Activated naive CD8-positive, alpha-beta T cell treated with anti-CD3 and anti-CD28 coated beads, Interleukin-2, amount 10 ng/mL, durations not matched to agents 7 days and 5 days (primary cell): ENCODE measurements at places on chromosomes 16 and 17. TPM values are rescaled to one million over a fixed set of nuclear protein-coding genes. Genes with fewer than 3 reads are reported as not detected.

DNA sequence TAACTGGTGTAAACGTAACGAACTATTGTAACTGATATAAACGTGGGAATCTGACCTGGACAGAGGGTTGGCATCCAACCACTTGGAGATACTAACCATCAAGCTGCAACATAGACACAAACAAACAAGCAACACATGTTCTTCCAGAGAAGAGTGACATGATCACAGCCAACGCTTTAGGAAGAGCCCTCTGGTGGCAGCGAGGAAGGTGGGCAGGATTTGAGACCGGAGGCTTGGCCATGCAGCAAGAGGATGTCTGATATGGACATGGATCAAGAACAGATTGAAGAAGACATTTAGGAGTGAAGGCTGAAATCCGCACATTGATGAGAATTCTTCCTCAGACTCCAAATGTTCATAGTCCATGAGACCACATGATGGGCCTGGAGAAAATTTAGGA lies 40.3 kb upstream of the TNRC6A start:
- no peak for DNase-seq

DNA sequence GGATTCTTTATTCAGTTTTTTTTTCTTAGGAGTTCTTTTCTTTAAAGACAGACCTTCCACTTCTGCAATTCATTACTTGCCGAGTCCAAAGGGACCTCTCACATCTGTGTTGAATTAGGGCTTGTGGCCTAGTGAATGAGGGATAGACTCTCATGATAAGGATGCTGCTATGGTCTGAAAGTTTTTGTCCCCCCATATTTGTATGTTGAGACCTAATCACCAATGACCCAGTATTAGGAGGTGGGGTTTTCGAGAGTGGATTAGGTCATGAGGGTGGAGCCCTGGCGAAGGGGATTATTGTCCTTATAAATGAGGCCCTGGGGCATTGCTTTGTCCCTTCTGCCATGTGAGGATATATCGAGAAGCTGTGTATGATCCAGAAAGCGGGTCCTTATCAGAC lies 9.5 kb downstream of the KRT12 start:
- DNase-seq, result no peak

DNA sequence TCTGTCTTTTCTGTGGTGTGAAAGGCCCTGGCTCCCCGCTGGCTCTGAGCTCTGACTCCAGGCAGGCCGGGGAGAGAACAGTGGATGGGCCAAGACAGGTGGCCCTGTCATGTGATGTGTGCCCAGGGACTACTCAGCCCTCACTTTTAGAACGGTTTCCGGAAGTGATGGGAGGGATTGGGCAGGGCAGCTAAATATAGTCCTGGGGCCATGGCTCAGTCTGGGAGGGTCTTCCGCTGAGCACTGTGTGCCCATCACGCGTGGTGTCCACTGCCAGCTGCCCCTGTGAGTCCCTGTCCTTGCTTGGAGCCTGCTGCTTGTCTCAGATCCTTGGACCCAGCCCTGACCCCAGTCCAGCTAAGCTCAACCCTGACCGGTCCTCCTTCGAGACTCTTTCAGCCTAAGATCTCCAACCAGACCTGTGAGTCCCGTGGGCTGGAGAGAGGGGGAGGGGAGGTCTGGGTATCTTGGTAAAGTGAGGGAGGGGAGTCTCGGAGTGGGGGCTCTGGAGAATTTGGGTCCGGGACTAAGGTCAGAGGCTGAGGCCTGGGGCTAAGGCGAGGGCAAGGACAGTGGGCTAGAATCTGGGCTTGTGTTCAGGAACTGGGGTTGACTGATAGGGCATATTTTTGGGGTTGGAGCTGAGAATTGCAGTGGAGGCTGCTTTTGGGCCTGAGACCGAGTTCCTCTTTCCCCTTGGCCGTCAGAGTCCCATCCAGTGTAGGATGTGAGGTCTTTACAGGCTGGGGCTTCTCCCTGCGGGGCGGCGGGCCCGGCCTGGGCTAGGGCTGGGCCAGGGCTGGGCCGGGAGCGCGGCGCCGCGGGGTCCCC lies at the start of gene TRIM72:
Gene TRIM72 (plus strand): TSS at position 243 of the 831 bp plus-strand sequence. CDS start 620 bp downstream, outside the sequence.
- no peak for DNase-seq

DNA sequence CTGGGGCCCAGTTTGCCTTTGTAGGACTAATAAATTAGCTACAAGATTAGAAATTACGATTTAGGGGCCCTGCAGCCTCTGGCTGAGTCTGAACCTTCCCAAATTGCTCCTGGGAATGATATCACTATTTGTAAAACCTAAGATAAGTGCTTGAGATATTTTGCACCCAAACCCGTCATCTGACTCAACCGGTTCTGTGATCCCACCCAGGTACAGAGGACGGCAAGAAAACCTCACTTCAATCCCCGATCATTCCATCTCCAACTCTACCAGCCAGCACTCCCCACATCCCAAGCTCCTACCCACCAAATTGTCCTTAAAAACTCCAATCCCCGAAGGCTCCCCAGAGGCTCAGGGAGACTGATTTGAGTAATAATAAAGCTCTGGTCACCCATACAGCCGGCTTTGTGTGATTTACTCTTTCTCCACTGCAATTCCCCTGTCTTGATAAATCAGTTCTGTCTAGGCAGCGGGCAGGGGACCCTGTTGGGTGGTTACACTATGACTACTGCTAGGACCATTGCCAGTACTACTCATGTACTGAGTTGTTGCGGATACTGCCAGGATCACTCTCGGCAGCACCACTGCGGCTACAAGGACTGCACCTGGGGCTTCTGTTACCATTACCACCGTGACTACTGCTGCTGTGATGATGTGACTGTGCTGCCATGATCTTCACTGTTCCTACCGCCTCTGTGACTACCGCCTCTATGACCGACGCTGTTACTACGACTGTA lies 73.1 kb downstream of the IRF8 start:
- no peak for DNase-seq

DNA sequence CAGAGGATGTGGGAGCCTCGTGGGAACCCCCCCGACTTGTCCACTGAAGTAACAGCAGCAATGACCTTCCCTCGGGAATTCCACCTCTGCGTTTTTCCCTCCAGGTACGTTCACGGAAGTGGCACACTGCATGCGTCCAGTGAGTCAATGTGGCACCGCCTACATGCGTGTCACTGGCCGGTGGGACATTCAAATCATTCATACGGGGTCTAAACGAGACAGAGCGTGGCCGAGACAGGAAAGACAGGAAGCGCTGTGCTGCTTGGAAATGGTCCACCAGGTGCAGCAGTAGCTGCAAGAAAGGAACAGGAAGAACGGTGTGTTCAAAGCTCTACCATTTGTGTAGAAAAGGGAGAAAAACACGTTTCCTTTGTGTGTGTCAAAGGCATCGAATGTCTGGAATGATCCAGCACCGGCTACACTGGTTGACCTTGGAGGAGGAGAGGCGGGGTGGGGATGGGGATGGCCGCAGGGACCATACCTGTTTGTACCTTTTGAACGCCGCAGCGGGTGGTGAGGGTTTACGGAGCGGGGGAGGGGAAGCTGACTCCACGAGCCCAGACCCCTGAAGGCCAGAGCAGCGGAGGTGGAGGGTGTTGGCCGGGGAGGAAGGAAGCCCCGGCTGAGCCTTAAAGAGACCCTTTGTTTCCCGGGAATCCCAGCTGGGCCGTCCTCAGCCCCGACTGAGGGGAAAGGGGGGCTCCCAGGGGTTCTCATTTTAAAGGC lies 1.7 kb upstream of the PGAP6 start:
- peak; percentile 50 for DNase-seq

- DNase-seq, result no peak
Observed at GRCh38 chr16:22352140-22352539, 22.3 kb downstream of the CDR2 start.

DNA sequence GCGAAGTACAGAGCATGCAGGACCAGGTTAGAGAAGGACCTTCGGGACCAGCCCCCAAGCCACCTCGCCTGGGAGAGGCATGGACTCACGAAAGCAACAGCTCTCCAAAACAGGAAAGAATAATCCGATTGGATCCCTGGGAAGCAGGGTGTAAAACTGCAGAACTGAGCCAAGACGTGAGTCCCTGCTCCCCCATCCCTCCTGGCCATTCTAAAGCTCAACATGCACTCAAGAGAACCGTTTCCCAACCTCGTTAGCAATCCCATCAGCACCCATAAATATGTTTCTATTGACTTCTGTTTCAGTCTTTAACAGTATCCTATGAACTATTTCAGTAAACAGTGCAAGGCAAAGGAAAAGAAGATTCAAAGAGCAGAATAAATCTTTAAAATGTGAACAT lies 167.0 kb downstream of the COPRS start:
- DNase-seq, result no peak

DNA sequence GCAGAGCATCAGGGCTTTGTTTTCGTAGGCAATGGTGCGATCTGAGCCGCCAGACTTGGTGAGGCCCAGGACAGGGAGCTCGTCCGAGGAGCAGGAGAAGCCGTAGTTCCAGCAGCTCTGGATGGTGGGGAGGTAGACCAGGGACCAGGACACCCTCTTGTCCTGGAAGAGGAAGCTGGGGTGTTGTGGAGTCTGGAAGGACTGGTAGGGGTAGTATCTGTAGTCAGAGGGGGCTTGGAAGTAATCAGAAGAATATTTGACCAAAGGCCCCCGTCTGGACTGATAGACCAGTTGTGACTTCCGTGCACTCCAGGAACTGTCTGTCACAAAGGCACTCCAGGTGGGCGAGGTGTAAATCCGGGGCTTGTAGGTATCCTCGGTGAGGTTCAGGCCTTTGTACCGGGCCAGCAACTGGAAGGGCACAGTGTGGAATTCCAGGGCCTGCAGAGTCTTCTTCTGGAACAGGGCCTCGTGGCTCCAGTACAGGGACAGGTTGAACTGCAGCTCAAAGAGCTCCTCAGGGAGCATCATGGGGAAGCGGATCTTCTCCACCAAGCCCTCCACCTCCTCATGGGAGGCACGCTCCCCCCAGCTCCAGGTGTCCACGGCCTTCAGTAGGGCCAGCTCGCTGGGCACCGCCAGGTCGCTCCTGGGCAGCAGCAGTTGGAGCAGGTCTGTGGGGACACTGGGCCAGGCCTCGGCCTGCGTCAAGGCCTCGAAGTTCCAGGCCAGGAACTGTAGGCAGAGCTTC lies 7.8 kb downstream of the LGALS3BP start:
- DNase-seq, result no peak

GRCh38 chr16:81273223-81273950 lies 34.9 kb downstream of the BCO1 start:
- DNase-seq, result no peak

- DNase-seq, result no peak
Observed at GRCh38 chr16:70598937-70599503, 47.3 kb upstream of the IL34 start.

DNA sequence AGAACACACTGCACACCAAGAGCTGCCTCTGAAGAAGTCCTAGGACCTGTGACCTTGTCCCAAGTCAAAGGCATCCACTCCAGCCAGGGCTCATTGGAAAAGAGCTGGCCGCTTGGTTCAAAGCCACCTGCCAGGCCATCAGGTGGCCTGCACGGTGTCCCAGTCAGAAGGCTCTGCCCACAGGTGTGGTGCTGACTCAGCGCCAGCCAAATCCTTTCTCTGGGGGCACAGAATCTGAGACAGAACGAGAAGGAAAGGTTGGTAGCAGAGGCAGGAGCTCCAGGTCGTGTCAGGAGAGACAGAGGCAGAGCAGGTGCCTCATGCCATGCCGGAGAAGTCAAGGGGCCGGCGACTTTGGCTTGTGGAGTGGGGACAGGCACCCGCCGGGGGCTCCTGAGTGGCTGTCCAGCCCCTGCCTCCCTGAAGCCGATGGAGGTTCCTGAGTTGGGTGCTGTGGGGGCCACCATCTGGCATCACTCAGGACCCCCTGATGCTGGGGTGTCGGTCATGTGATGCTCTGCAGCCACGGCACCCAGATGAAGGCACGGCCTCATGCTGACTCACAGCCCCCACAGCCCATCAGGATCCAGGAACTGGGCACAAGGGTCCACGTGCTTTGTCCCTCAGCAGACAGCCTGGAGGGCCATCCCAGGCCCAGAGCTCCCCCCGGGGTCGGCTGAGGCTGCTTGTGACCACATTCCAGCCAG lies 128.1 kb upstream of the FOXF1 start:
- no peak for DNase-seq

- DNase-seq, result no peak
Observed at GRCh38 chr17:42212382-42212781, 18.1 kb upstream of the GHDC start.

The SLC5A11 gene
- 0.75 TPM for total RNA-seq

The CTRL gene
- 4.9 TPM for total RNA-seq

The C16orf78 gene
- total RNA-seq, result not detected

The NT5M gene
- total RNA-seq, result 10.2 TPM

The CCDC40 gene
- 1.3 TPM for total RNA-seq

The CTRB2 gene
- total RNA-seq, result not detected

The SYNGR3 gene
- 2.2 TPM for total RNA-seq

The SNAI3 gene
- 14.4 TPM for total RNA-seq
